Activated CD4-positive, alpha-beta T cell treated with anti-CD3 and anti-CD28 coated beads, Interleukin-2, amount 50 U/mL, for 1 hour (primary cell): ENCODE measurements at places on chromosomes 7 and 10.

- peak; percentile 90 for DNase-seq
Observed at GRCh38 chr10:69318106-69318866, 40.0 kb downstream of the HK1 start.

DNA sequence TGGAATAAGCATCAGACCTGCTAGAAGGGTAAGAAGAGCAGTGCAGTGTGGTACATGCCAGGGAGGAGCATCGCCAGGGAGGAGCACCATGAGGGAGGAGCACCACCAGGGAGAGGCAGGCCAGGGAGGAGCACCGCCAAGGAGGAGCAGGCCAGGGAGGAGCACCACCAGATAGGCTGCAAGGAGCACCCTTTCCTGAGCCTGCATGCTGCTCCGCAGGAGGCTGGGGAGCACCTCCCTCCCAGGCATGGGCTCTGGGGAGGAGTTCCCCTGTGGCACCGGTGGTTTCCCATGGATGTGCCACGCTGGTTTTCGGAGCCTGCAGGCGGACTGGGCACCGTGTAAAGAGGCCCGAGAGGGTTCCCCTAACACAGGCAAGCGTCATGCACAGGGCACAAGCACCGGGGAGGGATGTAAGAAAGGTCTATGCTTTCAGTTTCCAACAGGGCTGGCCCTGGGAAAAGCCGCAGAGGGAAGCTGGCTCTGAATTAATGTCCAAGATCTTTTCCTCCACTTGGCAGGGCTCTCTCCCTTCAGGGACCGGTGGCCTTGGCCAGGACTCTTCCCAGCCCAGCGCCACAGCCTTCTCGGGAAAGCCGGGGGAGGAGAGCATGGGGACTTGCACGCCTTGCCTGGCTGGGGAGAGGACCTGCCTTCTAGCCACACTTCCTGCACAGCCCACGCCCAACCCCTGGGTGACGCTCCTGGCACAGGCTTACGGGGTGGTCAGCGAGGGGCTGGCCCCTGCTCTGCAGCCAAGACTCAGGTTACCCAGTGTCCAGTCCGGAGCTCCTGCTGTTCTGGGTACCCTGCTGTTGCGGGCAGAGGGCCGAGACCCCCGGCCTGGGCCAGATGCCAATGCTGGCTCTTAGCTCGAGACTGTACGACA is 11.5 kb upstream of the GPER1 start:
- no peak for DNase-seq

DNA sequence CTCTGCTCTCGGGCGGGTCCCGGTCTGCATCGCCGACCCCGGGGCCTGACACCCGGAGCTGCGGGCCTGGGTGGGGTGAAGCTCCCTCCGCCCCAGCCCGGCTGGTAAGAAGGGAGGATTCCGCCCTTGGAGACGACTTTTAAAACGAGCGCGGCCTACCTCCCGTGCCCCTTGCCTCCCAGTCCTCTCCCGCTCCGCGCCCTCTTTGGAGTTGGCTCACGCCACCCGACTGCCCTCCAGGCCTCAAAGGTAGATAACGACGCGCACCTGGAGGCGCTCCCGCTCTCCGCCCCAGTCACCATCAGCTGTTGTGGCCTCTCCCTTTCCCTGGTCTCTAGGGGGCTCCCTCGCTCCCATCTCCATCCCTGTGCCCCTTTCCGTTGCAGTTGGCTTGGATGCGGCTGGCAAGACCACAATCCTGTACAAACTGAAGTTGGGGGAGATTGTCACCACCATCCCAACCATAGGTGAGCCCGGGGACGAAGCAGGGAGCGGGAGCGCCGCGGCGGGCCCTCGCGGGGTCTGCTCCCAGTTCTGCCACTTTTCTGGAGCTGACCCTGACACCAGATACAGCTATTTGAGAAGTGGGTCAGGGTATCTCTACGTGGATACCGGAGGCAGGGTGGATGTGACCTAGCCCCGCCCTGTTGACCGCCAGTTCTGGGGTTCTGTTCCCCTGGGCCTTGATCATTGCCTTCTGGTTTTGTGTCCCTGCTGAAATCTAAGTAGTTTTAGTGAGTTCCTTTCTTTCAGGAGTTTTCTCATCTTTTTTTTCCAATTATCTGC is 679 bp downstream of the ARF5 start:
- DNase-seq, result no peak

- DNase-seq, result no peak
Observed at GRCh38 chr10:17035446-17035845, 94.2 kb downstream of the CUBN start.

- DNase-seq, result peak; percentile 48
Observed at GRCh38 chr7:82572195-82572880, 128.8 kb upstream of the CACNA2D1 start.

DNA sequence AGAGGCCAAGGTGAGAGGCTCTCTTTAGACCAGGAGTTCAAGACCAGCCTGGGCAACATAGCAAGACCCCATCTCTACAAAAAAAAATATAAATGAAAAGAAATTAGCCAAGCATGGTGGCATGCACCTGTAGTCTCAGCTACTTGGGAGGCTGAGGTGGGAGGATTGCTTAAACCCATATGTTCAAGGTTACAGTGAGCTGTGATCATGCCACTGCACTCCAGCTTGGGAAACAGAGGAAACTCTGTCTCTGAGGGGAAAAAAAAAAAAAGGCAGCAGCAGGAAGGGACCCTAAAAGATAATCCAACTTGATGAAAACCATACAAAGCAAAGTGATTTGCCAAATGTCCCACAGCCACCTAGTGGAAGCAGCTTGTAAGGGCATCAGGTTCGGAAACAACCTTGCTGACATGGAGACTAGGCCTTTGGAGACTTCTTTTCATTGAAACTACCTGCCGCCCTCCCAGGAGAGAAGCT is 15.6 kb upstream of the PBLD start:
- DNase-seq, result peak; percentile 30

GRCh38 chr10:49298983-49299815 is at the start of gene C10orf71:
Gene C10orf71, plus strand, starts transcription at chr10:49299170. Its CDS starts 23,376 bp downstream, at chr10:49322546.
- no peak for DNase-seq

DNA sequence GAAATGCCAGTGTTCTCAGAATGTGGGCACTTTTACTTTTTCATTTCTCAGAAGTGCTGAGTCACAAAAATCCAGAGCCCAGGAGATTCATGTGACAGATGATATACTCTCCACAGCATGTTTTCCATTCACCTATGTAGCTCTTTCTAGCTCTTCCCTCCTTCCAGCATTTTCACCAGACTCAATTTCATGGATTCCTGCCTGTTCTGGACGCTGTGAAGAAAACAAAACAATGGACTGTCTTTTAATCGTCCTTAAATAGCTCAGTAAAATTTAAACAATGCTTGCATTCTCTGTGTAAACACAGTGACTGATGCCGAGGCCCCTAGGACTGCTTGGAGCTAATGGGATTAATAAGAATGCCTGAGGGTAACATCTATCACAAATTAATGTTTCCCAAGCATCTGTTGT is 25.5 kb downstream of the ZNF713 start:
- DNase-seq, result no peak

- DNase-seq, result no peak
Observed at GRCh38 chr7:368651-369475, 78.9 kb downstream of the FOXL3 start.

- DNase-seq, result no peak
Observed at GRCh38 chr7:44265728-44266127, 59.7 kb downstream of the CAMK2B start.

DNA sequence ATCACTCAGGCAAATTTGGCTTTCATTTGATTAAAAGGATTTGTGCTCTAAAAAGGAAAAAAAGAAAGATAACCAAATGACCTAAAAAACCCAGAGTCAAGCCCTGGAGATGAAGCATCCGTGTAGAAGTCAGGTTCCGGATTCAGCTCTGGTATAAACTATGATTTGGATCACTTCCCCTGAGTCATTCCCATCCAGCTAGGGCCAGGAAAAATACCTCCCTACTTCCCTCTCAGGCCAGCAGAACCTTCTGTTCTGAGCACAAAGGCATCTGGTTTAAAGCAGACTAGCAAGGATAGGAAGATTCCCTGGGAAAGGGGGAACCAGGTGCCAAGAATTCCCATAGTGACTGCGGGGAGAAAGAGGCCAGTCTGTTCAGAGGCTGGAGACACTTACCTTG is 25.7 kb upstream of the NDST2 start:
- no peak for DNase-seq

DNA sequence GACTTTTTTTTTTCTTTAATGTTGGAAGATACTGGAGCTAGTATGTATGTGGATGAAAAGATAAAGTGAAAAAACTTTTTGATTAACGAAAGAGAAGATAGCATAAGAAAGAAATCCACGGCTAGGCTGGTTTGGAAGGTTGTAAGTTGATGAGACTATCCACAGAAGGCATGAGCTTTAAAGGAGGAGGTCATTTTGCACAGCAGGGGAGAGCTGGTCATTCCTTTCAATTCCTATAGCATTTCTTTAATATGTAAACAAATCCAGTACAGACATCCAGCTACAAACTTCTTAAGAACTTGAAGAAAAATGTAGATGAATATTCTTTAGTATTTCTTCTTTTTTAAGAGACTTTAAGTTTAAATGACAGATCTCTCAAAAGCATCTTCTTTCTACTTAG is 281.3 kb downstream of the CACNA2D1 start:
- no peak for DNase-seq

- no peak for DNase-seq
Observed at GRCh38 chr10:104732222-104732621, 91.1 kb downstream of the SORCS3 start.

GRCh38 chr7:107563081-107563774 is 492 bp downstream of the COG5 start:
- no peak for DNase-seq

DNA sequence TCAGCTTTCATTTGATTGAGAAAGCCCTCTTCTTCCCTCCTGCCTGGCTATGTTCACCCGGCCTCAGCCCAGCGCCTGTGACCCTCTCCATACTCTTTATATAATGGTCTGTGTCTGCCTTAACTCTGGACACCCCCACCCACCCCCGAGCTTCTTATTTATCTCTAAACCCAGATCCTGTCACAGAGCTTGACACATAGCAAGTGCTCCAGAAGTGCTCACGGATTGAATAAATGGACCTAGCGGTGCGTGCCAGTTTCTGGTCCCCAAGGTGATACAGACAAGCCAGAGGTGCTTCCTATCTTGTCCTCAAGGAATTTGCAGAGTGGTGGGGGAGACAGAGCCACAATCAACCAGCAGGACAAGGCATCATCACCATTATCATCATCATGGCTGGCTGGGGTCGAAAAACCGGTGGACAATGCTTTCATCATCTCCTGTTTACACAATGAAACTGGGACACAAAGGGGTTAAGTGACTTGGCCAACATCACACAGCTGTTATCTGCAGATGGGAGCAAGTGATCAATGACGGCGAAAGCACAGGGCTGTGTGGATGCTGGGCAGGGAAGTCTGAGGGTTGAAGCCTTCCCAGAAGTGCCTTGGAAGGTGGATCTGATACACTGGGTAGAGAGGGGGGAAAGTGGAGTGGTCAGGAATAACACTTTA is 2.2 kb upstream of the LOXL4 start:
- DNase-seq, result no peak

GRCh38 chr10:60917331-60918280 is 26.4 kb downstream of the RHOBTB1 start:
- DNase-seq, result no peak

- no peak for DNase-seq
Observed at GRCh38 chr10:103823706-103824272, 31.6 kb downstream of the SH3PXD2A start.

- DNase-seq, result no peak
Observed at GRCh38 chr10:18261063-18261610, 120.9 kb downstream of the CACNB2 start.

DNA sequence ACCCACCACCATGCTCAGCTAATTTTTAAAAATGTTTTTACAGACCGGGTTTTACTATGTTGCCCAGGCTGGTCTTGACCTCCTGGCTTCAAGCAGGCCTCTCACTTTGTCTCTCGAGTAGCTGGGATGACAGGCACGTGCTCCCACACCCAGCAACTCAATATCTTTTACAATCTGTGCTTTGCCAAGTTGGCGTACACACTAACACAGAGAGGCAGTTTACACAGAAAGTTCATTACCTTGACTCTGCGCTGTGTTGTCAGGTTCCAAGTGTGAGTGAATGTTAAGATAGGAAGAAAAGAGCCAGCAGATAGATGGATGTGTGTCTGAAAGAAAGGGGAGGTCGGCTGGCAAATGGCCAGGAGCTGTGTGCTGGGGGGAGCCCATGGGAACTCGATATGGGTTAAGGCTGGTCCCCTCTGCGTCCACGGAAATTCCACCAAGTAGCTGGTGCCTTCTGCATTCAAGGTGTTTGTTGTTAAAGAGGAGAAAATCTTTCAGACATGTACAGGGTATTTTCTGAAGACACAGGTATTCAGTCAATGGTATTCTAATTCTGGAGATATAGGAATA is 299.8 kb downstream of the CAMK1D start:
- no peak for DNase-seq

GRCh38 chr7:81003326-81003725 is 84.5 kb upstream of the SEMA3C start:
- no peak for DNase-seq

DNA sequence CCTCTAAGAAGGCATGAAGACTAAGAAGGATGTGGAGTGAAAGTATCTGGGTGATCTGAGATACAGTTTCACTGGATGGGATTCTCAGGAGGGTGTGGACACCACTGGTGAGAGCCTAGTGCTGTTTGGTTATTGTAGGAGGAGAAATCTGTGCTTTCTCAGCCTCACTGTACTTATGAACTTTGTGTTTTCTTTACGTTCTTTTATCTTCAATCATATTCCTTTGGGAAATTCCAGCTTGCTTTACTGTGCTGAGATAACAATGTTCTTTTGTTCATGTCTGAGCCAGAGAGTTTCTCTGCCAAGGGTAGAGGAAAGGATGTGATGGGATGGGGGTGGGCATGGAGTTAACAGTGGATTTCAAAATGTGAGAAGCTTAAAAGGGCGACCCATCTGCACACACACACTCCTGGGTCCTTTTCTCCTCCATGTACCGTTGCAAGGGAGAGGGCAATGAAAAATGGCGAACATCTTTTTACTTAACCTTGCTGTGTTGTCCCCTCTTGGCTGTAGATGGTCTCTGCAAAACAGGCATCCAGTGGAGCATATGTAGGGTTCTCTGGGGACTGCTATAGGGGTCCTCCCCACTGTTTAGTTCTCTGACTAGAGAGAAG is 25.0 kb upstream of the TAX1BP1 start:
- no peak for DNase-seq

- DNase-seq, result no peak
Observed at GRCh38 chr7:36048902-36049240, 104.2 kb upstream of the EEPD1 start.
